ENCODE measurements at places on chromosomes 1 and 21.

GRCh38 chr1:17293681-17294425, 14.1 kb upstream of the PADI4 start:
- DNase-seq = no peak

GRCh38 chr21:34730194-34730593, 61.4 kb downstream of the CLIC6 start:
- no peak for DNase-seq

DNA sequence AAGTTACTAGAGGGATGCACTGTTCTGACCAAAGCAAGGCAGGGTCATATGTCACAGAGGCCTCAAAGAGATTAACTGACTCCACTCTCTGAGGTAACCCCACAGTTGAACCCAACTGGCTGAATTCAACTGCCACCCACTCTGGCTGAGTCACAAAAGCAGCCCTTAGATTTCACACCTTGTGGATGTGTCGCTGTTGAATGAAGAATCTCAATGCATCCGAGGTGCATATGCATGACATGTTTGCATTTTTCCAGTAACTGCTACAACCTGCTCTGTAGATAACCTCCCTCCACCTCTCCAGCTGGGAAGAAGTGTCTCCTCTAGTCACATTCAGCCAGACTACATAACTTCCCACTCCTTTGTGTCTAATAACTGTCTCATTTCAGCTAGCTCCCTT, 27.9 kb upstream of the KIF21B start:
- DNase-seq = peak; percentile 8

DNA sequence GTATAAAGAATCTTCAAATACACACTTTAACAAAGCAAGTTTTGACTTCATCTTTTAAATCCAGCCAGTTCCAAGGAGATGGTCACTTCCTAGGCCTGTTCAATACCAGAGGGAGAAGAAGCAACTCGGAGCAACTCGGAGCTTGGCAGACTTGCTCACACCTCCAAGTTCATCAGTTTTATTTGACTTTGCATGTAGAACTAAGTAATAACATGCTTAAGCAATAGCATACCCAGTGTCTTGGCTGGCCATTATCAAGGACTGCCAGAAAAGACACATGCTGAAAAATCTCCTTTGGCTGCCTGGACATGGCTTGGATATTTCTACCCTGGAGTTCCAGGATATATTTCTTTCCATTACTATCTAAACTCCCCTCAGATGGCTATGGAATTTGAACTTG, 52.6 kb downstream of the GNG12 start:
- DNase-seq = no peak

DNA sequence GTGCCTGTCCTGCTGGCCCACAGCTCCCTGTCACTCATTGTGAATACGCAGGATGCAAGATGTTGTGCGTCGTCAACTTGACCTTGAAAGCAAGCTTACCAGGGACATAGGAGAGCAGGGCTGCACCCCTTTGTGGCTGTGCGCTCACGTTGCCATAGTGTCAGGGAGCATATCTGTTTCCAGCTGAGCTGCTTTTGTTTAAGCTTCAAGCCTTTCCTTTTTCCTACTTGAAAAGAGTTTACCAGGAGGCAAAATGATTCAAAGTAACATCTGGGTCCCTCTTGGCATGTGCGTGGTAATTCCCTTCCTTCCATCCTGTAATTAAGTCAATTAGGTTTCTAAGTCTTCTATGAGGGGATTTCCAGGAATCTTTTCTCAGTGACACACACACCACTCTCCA, 537.1 kb downstream of the AJAP1 start:
- no peak for DNase-seq

GRCh38 chr1:202692959-202693555, 17.2 kb downstream of the SYT2 start:
- peak; percentile 72 for DNase-seq

DNA sequence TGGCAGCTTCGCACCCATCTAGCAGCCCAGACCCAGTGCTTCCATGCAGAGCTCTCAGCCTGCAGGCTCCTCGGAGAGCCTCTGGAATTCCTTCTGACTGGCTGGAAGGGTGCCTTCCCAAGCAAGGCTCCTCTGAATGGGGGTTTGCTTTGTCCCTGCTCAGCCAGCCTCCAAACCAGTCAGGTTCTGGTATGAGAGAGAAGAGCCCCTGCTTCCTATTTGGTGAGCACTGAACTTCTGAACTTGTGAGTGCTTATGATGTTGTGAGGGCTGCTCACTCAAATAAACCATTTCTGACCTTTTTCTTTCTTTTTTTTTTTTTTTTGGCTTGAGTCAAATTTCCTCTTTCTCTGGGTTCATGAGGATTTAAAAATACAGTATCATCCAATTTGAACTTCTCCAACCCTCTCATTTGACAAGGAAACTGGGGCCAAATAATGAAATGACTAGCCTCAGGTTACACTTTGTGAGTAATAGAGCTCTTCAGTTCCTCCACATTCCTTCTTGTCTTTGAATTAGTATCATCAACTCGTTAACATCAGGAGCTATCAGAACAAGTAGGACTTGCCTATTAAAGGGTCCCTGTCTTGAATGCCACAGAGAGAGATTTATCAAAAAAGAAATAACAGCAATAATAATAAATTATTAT, 39.6 kb downstream of the GFI1 start:
- DNase-seq = no peak

DNA sequence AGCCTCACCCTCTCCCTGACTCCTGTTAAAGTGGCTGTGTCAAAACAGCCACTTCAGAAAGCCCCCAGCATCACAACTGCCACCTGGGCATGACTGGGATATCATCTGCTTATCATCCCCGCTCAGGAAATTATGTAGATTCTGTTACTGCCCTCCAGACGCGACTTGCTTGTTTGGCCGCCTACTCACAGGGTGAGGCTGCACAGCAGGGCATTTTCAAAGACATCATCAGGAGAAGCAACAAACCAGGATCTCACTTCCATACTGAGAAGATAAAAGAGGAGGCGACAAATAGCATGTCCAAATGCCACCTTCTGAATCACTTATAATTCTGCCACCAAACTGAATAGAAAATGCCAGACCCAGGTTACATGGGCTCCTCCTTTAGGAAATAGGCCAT, 94.8 kb downstream of the MIS18A start:
- no peak for DNase-seq

DNA sequence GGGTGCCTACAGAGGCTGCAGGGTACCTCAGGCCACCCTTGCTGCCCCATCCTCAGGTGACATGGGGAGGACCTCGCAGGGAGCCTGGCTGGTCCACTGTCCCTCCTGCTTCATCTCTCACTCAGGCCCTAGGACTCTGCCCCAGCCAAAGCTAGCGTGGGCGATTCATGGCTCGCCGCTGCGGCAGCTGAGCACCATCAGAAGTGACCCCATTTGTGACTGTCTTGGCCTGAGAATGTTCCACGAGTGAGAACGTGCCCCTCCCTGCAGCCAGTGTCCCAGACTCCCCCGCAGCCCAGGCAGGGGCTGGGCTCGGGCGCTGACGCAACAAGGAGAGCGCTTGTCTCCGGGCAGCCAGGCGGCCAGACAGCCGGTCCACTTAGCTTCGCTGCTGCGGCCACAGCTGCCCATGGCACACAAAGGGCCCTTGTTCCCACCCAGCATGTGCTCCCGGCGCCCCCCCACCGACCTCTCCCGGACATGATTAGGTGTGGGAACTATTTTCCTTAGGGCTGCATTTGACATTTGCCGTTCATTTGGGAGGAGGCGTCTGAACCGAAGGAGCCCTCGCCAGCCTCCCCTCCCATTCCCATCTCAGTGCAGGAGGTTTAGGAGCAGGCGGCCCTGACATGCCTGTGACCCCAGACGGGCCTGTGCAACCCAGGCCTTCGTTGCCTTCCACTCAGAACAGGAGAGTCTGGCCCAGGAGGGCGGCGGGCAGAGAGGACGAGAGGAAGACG, 19.3 kb upstream of the POFUT2 start:
- no peak for DNase-seq

DNA sequence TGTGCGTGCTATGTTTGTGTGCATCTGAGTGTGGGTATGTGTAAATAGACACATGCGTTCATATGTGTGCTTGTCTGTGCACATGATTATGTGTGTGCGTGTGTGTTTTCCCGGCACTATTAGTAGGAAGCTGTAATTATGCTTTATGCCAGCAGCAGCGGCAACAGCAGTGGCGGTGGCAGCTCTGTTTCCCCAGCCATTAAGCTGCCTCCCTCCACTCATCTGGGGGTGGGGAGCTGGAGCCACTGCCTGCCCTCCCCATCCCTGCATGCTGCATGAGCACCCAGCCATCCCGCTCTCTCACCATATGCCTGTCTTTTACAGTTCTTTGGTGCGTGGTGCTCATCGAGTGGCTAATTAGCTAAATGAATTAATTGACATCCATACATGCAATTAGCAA, 30.5 kb upstream of the ACOT11 start:
- DNase-seq = no peak

DNA sequence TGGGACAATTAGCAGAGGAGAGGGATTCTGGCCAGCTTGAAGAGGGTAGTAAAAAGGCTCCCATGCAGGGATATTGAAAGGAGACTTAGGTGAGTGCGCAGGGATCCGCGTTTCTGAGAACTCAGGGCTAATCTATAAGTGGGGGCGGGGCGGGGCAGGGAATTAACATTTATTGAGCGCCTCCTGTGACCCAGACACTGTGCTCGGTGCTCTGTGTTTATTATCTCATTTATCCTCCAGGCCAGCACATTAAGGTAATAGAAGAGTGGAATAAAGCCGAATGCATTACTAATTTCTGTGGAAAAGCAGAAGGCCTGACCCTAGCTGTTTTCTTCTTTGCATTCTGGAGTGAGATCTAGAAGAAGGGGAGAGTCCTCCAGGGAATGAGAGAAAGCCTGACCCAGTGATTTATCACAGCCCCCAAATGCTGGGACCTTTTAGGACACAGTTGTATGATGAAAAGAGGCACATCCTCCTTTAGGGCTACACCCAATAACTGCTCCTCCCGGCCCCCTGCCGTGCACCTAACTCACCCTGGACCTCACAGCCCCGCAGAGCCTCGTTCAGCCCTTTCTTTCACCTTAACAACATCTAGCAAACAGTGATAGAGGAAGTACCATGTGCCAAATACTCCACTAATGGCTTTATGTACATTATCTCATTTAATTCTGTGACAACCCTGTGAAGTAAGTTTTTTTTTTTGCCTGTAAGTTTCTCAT, 317.6 kb downstream of the PBX1 start:
- DNase-seq = no peak

DNA sequence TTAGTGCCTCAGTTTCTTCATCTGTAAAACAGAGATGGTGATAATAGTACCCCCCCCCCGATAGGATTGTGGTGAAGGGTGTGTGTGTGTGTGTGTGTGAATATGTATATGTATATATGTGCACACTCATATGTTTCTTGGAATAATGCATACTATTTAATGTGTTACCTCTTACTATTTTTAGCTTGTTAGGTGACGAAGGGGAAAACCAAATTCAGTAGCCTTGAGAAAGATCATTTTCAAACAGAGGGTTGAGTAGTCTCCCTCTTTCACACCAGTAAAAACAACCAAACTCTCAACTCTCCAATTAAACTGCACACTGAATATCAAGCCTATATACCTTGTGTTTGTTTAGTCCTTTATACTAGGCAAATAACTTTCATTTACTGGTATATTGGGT, 75.7 kb downstream of the NTMT2 start:
- no peak for DNase-seq

GRCh38 chr1:23751050-23751814, 8.0 kb downstream of the ELOA start:
- peak; percentile 28 for DNase-seq

DNA sequence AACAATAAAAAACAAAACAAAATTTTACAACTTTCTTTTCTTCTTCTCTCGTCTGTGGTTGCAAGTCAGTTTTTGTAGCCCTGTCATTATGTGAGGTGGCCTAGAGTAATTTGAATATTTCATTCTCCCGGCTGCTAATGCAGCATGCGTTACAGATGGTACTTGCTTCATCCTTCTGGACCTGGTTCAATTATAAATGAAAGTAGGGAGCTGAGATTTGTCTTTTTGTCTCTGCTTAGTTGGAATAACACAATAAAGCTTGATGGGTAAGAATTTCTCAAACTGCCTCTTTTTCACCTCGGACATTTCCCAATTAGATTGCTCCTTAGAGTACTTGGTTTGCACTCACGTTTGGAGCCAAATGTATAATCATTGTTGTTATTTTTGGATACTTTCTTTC, 201.6 kb downstream of the PBX1 start:
- no peak for DNase-seq

GRCh38 chr21:44892095-44892494, 18.6 kb upstream of the PTTG1IP start:
- DNase-seq = no peak

Data from activated naive CD8-positive, alpha-beta T cell treated with anti-CD3 and anti-CD28 coated beads, Interleukin-2, amount 50 U/mL, for 24 hours (primary cell).